ENCODE measurements at places on chromosomes 7 and 10.

DNA sequence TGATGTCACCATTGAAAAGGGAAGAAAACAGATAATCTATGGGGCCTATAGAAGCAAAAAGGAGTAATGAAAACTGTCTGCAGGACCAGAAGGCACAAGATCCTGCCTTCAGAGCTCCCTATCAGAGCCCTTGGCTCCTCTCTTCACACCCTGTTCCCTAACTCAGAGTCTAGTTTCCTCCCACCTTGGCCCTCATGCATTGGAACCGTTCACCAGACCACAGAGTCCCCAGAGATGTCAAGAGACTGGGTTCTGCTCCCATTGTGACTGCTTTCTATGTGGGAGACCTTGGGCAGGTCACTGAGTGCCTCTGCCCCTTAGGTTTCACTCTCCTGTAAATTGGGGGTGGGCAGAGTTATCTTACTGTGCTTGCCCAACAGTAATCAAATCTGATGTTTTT is 80.1 kb upstream of the RPA3 start:
- no peak for DNase-seq

- no peak for DNase-seq
These were observed 20.9 kb upstream of the ICA1 start for GRCh38 chr7:8282871-8283270.

GRCh38 chr7:44838751-44839150 is 9.1 kb downstream of the H2AZ2 start:
- DNase-seq: no peak

- no peak for DNase-seq
These were observed 178.9 kb upstream of the LYZL1 start for GRCh38 chr10:29109707-29110571.

GRCh38 chr7:134899729-134900128 is 86.6 kb upstream of the AGBL3 start:
- no peak for DNase-seq

- no peak for DNase-seq
These were observed 95.8 kb downstream of the CHST15 start for GRCh38 chr10:123997486-123998196.

DNA sequence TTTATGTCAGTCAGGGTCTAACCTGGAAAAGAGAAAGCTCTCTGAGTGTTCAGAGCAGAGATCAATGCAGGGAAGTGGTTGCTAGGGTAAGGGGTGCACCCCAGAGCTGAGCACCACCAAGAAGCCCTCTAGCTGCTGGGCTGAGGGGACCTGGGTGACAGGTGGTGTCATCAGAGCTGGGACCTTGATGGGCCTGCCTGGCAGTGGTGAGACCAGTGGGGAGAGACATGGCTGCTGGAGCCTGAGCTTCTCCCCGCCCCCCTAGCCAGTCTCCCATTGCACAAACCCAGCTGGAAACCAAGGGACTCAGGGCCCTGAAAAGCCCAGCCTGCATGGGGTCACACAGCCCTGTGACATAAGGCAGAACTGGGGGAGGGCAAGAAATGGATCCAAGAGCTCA is 49.1 kb upstream of the OSBPL3 start:
- DNase-seq: no peak

- DNase-seq: peak; percentile 30
These were observed 373 bp downstream of the PAXIP1 start for GRCh38 chr7:155002411-155003091.

GRCh38 chr7:120404042-120404441 is 131.1 kb downstream of the KCND2 start:
- DNase-seq: no peak

DNA sequence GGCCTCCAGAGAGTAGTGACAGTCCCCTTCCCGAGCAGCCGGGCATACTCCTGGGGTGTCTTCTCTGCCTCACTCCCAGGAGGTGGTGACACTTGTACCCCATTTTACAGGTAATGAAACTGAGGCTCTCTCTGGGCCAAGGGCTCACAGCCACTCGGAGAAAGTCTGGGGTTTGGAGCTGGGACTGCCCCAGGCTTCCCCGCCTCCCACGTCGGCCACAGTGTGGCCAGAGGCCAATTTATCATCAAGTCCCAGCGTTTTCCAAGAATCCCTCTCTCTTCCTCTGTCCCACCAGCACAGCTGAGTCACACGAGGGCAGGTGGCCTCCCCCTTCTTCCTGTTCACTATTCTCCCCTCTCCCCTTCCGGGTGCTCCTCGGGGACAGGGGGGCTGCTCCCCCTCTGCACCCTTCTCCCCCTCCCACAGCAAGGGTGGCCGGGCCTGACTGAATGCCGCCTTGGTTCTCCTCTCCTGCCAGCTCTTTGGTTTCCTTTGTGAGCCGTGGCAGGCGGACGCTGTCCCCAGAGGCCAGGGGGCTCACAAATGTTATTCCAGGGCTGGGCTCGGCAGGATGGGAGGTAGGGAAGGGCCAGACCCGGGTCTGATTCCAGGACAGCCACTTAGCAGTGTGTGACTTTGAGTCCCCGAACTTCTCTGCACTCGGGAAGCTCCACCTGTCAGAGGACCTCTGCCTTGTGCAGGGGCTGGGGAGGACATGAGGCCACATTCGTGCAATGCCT is 17.7 kb downstream of the CLIP2 start:
- no peak for DNase-seq

DNA sequence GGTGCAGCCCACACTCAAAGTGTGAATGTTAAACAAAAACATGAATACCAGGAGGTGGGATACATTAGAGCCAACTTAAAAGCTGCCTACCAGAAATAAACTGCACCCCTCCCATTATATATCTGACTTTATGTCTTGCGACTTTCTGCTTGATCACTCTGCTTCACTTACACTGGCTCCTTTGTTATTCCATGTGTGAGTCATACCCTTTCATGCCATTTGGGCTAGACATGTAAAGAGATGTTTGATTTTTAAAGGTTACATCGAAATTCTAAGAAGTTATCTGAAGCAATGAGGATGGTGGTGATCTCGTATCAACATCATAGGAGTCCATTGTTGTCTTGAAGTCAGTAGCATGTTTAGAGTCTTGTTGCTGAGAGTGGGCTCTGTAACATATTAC is 31.6 kb upstream of the ETV1 start:
- no peak for DNase-seq

DNA sequence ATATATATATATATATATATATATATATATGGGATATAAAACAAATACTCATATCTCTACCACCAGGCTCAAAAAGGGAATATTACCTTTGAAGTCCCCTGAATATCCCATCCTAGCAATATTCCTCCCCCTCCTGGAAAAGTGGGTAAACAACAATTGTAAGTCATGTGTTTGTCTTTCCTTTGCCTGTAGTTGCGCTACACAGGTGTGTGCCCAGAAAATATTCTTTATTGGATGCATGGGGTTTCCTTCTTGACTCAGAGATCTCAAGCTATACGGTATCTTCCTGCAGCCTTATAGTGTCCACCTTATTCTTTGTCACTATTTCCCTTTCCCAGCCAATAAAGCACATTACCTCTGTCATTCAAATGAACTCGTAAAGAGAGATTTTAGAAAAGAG is 54.2 kb downstream of the MET start:
- no peak for DNase-seq

DNA sequence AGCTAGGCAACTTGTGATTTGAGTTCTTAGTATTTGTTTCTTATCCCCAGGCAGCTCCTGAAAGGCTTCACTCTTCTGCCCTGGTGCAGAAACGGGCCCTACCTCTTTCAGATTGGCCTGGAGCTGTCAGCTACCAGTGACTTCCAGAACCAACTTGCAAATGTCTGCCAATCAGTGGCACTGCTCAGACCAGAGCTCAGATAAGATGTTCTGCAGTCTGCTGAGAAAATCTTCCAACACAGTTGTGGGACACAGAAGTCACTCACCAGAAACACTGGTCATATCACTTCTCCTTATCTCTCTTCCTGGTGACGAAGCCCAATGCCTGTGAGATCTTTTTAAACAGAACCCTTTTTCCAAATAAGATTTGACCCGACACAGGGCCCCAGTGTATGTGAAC is 81.9 kb upstream of the DUSP5 start:
- DNase-seq: no peak

- DNase-seq: no peak
These were observed 70.9 kb downstream of the ATXN7L1 start for GRCh38 chr7:105805447-105806019.

DNA sequence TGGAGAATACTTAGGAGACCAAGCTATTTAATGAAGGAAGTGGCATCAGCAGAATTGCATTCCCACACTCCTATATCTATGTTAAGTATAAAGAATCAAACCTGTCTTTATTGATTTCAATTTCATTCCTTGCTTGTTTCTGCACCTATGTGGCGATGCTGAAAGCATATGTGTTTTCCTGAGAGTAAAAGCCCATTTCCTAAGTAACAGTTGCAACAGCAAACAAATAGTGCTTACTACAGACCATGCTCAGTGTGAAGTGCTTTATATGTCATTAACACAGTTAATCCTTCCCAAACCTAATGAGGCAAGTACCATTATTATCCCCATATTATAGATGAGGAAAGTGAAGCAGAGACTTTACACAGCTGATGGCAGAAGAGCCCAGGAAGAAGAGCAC is 552.1 kb downstream of the PARD3 start:
- no peak for DNase-seq

DNA sequence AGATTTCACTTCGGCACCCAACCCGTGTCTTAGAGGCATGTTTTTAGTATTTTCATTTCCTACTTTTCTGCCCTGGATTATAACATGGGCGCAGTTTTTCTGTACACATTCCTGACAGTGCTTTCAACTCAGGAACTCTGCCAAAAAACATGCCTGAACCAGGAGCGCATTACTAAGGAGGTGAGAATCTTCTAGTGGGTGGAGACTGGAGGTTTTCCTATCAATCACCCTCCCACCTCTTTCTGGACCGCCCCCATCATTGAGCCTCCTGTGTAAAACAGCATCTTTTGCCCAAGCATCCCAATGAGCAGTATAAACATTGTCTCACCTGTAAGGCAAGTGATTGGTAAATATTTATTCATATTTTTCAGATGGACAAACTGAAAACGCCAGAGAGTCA is 53.2 kb downstream of the STK17A start:
- no peak for DNase-seq

DNA sequence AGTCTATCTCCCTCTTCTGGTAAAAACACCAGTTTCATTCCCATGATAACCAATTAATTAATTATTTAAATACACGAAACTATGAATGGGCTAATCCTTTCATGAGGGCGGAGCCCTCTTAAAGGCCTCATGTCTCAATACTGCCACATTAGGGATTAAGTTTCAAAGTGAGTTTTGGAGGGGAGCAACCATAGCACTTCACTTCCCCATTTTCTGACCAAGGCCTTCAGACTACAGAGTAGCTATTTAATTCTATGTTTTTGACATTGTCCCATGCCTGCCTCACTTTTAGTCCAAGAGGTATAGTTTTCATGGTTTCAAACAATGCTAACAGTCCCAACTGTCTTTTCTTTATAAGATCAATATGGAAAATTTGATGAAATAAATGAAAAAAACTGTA is 618.6 kb downstream of the ZWINT start:
- DNase-seq: no peak

GRCh38 chr10:15518250-15518649 is 147.2 kb upstream of the FAM171A1 start:
- no peak for DNase-seq

DNA sequence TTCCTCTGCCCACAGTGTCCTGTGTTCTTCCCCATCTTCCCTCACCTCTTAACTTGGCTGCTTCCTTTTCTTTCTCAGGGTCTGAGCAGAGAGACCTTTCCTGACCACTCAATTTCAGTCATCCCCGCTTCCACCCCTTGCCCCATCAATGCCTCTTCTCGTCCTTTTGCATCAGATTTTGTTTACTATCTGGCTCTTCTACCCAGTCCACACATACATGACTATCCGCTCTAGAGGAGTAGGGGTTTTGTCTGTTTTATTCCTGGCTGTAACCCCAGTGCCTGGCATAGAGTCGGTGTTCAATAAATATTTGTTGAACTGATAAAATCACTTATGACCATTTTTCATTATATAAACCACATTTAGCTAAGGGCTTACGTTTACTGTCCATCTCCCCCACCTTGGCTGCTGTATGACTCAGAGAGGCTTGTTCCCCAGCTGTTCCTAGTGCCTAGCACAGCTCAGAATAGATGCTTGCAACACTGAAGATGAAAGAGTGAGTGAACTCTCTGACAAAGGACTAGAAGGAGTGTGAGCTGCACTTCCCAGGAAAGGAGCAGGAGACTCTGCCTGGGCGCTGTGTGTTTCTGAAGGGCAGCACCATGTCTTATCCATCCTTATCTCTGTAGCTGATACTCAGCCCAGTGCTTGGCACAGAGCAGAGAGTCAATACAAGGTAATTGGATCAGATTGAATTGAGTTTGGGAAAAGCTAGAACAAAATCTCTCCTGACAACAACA is 21.9 kb downstream of the ARID5B start:
- no peak for DNase-seq

- DNase-seq: no peak
These were observed 120.7 kb downstream of the TRRAP start for GRCh38 chr7:98998821-98999725.

GRCh38 chr7:17466216-17466615 is 167.8 kb downstream of the AHR start:
- DNase-seq: no peak

DNA sequence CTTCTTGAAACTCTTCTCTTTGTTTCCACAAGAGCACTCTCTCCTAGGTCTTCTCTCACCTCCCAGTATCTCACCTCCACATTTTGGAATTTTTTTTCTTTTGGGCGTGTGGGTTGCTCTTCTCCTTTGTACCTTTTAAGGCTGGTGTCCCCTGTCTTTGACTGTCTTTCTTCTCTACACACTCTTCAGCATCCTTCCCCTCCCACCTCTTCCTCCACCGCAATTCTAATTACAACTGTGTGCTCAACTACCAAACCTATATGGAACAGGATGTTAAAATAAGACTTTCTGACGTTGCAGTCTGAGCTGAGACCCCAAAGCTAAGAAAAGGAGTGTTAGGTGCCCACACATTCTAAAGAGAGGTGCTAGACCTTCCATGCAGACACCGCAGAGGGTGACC is 14.0 kb upstream of the ADRB1 start:
- no peak for DNase-seq

DNA sequence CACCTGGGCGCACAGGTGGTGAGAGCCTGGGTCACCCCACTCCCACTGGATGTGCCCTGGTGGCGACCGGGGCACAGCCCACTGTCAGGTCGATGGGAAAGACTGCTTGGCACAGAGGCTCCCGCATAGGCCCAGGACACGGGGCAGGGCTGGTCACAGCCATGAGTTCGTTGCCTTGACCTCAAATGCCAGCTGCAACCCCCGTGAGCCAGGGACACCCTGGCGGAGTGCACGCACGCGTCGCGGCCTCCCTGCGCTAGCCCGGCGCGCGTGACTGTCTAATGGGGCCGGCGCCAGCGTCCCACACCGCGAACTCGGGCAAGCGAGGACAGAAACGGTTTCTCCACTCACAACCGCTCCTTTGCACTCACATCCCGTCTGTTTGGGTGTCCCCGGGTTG is 267.4 kb downstream of the USP6NL start:
- no peak for DNase-seq

Data from NCI-H187 (cell line).